Stimulated activated CD8-positive, alpha-beta memory T cell treated with anti-CD3 and anti-CD28 coated beads, Interleukin-7, amount 100 ng/mL, for 1 hour (primary cell): ENCODE measurements at places on chromosomes 6 and 20.

GRCh38 chr6:142927904-142928303 lies 17.1 kb downstream of the HIVEP2 start:
- DNase-seq: no peak

DNA sequence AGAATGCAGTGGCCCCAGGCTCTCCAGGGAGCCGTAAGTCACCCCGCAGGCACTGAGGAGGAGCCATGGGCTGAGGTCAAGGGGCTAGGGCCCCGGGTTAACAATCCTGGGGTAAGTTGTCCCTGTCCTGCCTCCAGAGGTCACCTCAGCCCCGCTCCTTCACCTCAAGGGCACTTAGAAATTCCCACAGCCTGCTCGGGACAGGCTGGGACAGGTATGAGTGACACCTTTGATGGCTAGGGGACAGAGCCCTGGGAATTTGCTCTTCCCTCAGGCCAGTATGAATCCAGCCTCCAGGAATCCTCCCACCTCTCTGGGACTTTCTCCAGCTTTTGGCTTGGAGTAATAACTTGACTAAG lies 3.5 kb upstream of the GRM4 start:
- no peak for DNase-seq

GRCh38 chr6:16252686-16253299 lies 14.4 kb downstream of the GMPR start:
- no peak for DNase-seq

DNA sequence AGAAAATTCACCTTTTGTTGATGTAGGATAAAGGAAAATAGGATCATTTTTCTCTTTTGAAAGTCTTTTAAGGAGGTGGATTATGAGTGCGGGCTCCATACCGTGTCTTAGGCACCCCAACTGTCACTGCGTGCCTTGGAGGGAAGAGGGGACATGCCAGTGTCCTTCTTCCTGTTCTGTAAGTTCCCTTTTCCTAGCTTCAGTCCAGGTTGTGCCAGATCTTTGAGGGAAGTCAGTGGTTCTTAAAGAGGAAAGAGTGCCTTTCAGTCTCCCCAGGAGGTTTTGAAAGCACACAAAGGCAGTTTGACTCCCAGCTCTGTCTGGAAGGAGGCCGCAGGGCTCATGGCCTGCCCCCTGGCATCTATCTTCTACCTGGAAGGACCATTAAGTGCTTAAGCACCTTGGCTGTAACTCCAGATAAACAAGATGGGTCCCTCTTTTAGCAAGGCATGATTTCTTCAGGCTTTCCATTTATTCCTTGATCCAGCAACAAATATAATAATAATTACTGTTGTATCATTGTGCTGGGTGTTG lies 13.0 kb downstream of the EFCAB8 start:
- no peak for DNase-seq
